Activated B cell treated with CpG ODN at 0.5 μM for 24 hours (primary cell): ENCODE measurements at places on chromosomes 5 and 9.

DNA sequence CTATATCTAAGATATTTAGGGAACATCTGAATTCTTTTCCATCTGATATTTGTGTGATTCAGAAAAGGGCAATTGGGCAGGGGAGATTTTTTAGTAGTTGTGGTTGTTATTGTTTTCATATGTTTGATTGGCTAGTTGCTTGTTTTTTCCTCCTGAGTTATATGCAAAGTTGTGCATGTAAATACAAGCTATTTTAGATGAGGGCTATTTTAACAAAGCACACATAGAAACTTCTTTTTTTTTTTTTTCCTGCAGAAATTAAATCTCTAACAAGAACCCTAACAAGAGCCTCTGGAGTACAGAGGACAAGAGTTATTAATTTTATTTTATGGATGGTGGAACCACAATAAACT, 559.1 kb downstream of the CETN3 start:
- H3K27me3 ChIP-seq, result no peaks in the 10 kb centered on the region
- H3K4me1 ChIP-seq, result peaks cover 7% of the 10 kb centered on the region
- H3K27ac ChIP-seq, result no peak overlapping the region

GRCh38 chr5:116299746-116300640, 215.2 kb downstream of the COMMD10 start:
- H3K4me1 ChIP-seq, result no peaks in the 10 kb centered on the region
- no peak overlapping the region for H3K27ac ChIP-seq
- H3K36me3 ChIP-seq, result peaks cover 82% of the 10 kb centered on the region
- H3K4me3 ChIP-seq, result no peak overlapping the region
- H3K27me3 ChIP-seq, result no peaks in the 10 kb centered on the region
- no peak for DNase-seq

- peaks cover 2% of the 10 kb centered on the region for H3K4me1 ChIP-seq
- no peak for DNase-seq
- H3K36me3 ChIP-seq, result peaks cover 72% of the 10 kb centered on the region
- no peak overlapping the region for H3K27ac ChIP-seq
- H3K4me3 ChIP-seq, result no peak overlapping the region
These were observed 18.8 kb downstream of the FUBP3 start for GRCh38 chr9:130598188-130598587.

DNA sequence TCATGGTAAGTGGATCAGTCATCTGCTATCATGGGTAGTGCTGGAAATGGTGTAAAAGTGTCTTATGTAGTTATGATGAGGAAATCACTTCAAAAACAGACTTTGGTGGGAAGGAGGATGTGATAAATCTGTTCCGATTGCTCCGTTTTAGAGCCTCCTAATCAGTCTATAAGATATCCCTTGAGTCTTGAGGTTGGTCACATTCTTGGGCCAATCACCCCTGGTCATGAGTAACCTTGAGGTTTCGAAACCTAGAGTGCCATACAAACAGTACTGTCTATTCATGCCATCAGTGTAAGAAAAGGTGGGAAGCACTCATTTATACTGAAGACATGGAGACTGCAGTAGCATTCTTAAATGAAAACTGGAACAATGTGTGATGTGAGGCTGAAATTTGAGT, 45.8 kb downstream of the LRRTM2 start:
- DNase-seq, result no peak
- no peak overlapping the region for H3K27ac ChIP-seq
- no peak overlapping the region for H3K4me3 ChIP-seq
- peaks cover 39% of the 10 kb centered on the region for H3K36me3 ChIP-seq
- H3K27me3 ChIP-seq, result no peaks in the 10 kb centered on the region

DNA sequence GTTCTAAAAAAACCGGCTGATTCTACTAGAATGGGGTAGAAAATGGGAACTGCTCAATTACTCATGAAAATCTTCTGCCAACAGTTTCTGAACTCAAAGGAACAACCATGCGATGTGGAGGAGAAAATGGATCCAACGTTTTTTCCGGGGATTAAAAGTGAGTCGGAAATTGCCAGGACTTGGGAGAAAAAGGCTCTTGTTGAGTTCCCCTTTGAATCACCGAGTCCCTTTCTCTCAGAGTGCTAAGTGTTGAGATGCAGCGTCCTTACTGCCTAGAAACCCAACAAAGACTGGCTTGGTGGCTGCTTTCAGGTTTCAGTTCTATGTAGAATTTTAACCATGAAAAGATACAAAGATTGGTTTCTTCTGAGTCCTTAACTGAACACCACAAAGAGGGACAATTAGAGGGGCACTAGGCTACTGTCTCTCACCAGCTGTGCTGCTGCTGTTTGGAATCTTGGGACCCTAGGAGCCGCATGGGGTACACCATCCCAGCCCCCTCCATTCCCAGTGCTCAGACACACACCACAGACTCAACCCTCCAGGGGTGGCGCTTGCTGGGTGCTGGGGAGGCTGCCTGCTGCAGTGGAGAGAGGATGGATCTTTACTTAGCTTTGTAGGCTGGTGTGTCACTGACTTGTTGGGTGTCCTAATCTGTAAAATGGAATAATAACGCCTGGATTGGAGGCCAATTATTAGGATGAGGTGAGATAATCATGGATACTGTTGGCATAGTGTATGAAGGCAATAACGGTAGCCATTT, 21.5 kb upstream of the NEUROG1 start:
- no peak for DNase-seq
- no peaks in the 10 kb centered on the region for H3K4me1 ChIP-seq
- no peaks in the 10 kb centered on the region for H3K36me3 ChIP-seq
- H3K27ac ChIP-seq, result no peak overlapping the region
- no peak overlapping the region for H3K4me3 ChIP-seq
- peaks cover 32% of the 10 kb centered on the region for H3K27me3 ChIP-seq

DNA sequence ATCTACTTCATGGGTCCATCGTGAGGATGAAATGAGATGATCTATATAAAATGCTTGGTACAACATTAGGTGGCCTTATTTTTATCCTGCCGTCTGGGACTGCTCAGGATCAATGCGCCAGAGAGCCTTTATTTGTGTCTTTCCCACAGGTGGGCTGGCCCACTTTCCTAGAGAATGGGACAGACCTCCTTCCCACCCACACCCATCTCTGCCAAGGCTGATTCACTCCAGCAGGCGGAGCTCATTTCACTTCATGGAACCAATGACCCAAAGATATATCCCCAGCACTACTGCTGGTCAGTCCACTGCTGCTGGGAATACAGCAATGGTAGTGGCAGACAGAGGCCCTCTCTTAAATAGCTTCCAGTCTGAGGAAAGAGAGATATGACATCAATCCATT, 35.7 kb downstream of the TGFBI start:
- no peaks in the 10 kb centered on the region for H3K36me3 ChIP-seq
- H3K4me3 ChIP-seq, result no peak overlapping the region
- no peaks in the 10 kb centered on the region for H3K4me1 ChIP-seq
- no peak for DNase-seq
- H3K27me3 ChIP-seq, result peaks cover 2% of the 10 kb centered on the region
- H3K27ac ChIP-seq, result no peak overlapping the region

GRCh38 chr5:79840084-79840990, 150.7 kb downstream of the CMYA5 start:
- no peaks in the 10 kb centered on the region for H3K36me3 ChIP-seq
- no peak overlapping the region for H3K4me3 ChIP-seq
- DNase-seq, result no peak
- H3K27ac ChIP-seq, result no peak overlapping the region
- peaks cover 18% of the 10 kb centered on the region for H3K27me3 ChIP-seq
- H3K4me1 ChIP-seq, result no peaks in the 10 kb centered on the region

GRCh38 chr9:6384732-6385131, 28.3 kb upstream of the UHRF2 start:
- DNase-seq, result no peak
- peaks cover 20% of the 10 kb centered on the region for H3K4me1 ChIP-seq
- H3K36me3 ChIP-seq, result no peaks in the 10 kb centered on the region
- no peak overlapping the region for H3K4me3 ChIP-seq
- H3K27me3 ChIP-seq, result no peaks in the 10 kb centered on the region

- DNase-seq, result no peak
- H3K36me3 ChIP-seq, result no peaks in the 10 kb centered on the region
- H3K27ac ChIP-seq, result no peak overlapping the region
- H3K27me3 ChIP-seq, result peaks cover 3% of the 10 kb centered on the region
- no peaks in the 10 kb centered on the region for H3K4me1 ChIP-seq
These were observed 118.8 kb upstream of the VLDLR start for GRCh38 chr9:2502760-2503159.

- no peaks in the 10 kb centered on the region for H3K36me3 ChIP-seq
- H3K27ac ChIP-seq, result no peak overlapping the region
- H3K4me3 ChIP-seq, result no peak overlapping the region
- no peaks in the 10 kb centered on the region for H3K27me3 ChIP-seq
- H3K4me1 ChIP-seq, result no peaks in the 10 kb centered on the region
These were observed 148.2 kb downstream of the COX7C start for GRCh38 chr5:86765778-86766502.

- H3K4me1 ChIP-seq, result peaks cover 14% of the 10 kb centered on the region
- H3K27ac ChIP-seq, result no peak overlapping the region
- H3K27me3 ChIP-seq, result peaks cover 18% of the 10 kb centered on the region
- no peak for DNase-seq
- no peak overlapping the region for H3K4me3 ChIP-seq
These were observed 347.6 kb upstream of the SLC30A5 start for GRCh38 chr5:68746220-68746619.

DNA sequence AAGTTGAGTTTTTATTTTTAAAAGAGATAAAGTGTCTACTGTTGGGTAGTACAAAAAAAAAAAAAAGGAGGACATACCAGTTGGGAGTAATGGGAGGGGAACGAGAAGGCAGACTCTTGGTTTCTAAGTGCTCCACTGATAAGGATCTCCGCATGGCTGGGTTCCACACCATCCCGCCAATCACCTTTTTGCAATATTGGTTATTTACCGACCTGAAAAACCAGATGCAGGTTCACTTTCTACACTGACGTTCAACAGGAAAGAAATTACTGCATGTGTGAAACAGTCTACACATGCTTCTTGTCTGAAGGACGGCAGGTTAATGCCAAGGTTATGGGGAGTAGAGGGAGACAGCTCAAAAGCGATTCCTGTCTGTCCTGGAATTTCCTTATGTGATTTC, 75.5 kb downstream of the PTPN3 start:
- peaks cover 27% of the 10 kb centered on the region for H3K4me1 ChIP-seq
- H3K27ac ChIP-seq, result no peak overlapping the region
- no peak overlapping the region for H3K4me3 ChIP-seq
- DNase-seq, result no peak
- no peaks in the 10 kb centered on the region for H3K36me3 ChIP-seq

DNA sequence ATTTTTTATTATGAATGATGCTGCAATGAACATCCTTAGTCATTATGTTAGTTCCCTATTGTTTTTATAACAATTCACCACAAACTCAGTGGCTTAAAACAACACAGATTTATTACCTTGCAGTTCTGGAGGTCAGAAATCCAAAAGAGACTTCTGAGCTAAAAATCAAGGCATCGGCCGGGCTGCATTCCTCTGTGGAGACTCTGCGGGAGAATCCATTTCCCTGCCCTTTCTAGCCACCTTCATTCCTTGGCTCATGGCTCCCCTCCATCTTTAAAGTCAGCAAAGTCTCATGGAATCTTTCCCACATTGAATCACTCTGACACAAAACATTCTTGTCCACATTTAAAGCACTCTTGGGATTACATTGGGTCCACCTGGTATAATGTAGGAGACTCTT, 38.6 kb downstream of the SNX18 start:
- no peak overlapping the region for H3K4me3 ChIP-seq
- peaks cover 23% of the 10 kb centered on the region for H3K36me3 ChIP-seq
- no peaks in the 10 kb centered on the region for H3K27me3 ChIP-seq

GRCh38 chr9:14052359-14052758, 261.6 kb downstream of the NFIB start:
- no peaks in the 10 kb centered on the region for H3K4me1 ChIP-seq
- DNase-seq, result no peak
- no peaks in the 10 kb centered on the region for H3K36me3 ChIP-seq
- no peak overlapping the region for H3K27ac ChIP-seq
- H3K27me3 ChIP-seq, result no peaks in the 10 kb centered on the region

GRCh38 chr9:5488221-5489008, 21.9 kb upstream of the PDCD1LG2 start:
- peaks cover 5% of the 10 kb centered on the region for H3K4me1 ChIP-seq
- no peak for DNase-seq
- H3K36me3 ChIP-seq, result no peaks in the 10 kb centered on the region
- H3K27me3 ChIP-seq, result no peaks in the 10 kb centered on the region
- H3K4me3 ChIP-seq, result no peak overlapping the region
